ENCODE measurements at places on chromosomes 12 and 14.

DNA sequence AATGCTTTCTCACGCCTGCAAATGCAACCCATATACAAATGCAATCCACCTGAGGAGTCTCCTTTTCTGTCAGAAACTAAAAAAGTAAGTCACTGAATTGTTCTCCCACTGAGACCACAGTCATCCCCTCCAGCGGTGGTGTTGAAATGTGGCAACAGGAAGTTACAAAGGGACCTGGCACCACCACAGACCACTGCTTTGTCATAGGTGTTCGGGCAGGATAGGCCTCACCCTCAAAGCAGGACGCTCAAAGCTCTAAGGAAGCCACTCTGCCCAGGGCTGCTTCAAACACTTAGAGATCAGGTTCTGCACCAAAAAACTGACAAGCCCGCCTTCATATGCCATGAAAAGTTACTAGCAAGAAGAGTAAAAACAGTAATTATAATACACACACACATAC lies 11.3 kb downstream of the PHLDA1 start:
- DNase-seq: no peak

DNA sequence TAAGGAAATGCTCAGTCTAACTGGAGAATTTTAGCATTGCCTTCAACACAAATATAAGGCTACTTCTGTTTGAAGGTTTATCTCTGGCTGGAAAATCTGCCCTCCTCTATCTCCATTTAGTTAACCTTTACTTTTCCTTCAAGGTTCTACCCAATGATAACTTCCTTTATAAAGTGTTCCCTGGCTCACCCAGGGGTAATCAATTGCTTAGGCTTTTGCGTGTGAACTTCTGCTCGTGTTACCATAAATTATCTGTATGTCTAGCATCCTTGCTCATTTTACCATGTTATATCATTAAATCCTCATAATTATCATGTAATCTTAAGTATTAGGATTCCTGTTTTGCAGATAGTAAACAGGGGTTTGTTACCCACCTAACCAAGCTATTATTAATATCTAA lies 114.3 kb upstream of the FGD4 start:
- no peak for DNase-seq

DNA sequence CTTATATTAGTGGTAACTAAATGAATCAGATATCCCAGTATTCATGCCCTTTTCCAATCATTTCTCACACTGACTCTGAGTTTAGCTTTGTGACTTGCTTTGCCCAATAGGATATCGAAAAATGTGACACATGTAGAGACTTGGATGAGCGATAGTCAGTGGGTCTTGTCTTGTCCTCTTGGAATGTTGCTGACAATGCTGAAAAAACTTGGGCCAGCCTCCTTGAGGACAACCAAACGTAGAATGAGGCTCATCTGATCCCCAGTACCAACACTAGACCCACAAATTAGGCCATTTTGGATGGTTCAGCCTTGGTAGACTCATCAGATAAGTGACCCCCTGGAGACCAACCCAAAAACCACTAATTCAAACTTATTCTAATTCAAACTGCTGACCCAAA lies 351.0 kb downstream of the GRIN2B start:
- no peak for DNase-seq

DNA sequence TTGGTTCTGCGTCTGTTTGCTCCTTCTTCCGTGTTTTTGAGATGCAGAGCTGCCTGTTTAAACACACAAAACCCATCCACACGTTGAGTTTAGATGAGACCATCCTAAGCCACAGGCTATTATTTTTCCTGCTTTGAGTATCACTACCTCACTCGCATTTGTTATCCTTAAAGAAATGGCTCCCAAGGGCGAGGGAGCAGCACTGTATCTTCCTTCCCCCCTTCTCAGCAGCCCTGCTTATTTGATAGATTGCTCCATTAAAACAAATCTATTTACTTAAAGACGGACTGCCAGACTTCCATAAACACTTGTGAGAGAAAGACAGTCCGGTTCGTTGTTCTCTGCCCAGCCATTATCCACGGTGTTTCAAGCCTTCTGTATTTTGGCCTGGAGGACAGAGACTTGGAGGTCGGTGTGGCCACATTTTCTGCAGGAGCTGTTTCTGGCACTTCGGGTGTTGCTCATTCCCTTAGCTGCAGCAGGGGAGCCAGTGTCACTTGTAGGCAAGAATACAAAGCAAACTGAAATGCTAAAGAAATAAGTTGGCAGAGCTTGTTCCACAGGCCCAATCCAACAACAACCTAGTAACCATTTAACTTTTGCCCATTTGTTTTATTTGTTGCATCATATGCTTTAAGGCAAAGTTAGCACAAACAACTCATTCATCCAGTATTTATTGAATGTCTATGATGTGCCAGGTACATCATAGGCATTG lies 275.4 kb downstream of the TTC6 start:
- no peak for DNase-seq

- no peak for DNase-seq
Measured at GRCh38 chr12:112184056-112184887, 58.9 kb downstream of the TRAFD1 start.

GRCh38 chr12:24012528-24012927 lies 63.1 kb upstream of the SOX5 start:
- DNase-seq: no peak

- no peak for DNase-seq
Measured at GRCh38 chr14:104315169-104315568, 176.8 kb downstream of the KIF26A start.

GRCh38 chr14:103434868-103435442 lies 49.7 kb downstream of the MARK3 start:
- no peak for DNase-seq

- DNase-seq: peak; percentile 79
Measured at GRCh38 chr12:117441751-117442150, 80.3 kb upstream of the NOS1 start.

DNA sequence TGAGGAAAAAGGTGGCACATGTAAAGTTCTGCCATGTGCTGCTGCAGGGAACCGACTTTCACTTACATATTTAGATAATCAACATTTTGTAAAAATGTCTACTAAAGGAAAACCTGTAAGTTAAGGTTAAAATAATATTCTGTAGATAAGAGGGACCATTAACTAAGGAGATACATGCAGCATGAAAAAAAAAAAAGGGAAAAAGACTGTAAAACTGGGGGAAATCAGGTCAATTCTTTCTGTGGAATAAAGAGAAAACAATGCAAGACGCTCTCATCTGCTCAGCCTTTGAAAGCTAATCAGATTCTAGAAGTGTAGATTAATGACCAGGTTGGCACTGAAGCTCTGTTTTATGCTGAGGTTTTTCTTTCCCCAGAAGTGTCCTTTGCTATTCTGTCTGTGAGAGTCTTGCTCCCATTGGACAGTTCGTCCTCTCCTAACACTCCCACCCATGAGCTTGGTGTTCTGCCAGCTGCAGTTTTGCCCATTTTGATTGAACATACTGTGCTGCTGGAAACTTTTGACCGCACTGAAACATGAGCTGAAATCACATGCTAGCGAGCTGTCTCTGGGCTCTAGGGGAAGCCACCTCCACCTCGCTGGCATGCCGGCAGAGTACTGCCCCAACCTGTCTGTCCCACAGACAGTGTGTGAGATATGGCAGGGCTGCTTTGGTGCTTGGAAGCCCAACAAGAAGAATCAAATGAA lies 39.7 kb downstream of the PPTC7 start:
- DNase-seq: peak; percentile 42

DNA sequence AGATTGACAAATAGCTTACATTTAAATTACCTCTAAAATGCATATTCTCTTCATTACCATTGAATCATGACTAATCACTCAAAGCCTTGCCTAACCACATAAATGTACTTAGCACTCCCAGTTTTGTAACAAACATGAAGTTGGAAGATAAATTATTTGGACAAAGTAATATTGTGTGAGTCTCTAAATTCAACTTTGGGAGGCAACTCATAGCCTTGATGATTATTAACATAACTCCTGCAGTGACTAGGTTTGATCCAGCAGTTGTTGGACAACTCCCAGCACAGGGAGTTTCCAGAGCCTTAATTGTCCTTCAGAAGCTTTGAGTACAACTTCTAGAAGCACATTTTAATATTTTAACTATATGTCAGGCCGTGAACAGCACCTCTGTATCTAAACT lies 153.4 kb upstream of the PDZRN4 start:
- no peak for DNase-seq

DNA sequence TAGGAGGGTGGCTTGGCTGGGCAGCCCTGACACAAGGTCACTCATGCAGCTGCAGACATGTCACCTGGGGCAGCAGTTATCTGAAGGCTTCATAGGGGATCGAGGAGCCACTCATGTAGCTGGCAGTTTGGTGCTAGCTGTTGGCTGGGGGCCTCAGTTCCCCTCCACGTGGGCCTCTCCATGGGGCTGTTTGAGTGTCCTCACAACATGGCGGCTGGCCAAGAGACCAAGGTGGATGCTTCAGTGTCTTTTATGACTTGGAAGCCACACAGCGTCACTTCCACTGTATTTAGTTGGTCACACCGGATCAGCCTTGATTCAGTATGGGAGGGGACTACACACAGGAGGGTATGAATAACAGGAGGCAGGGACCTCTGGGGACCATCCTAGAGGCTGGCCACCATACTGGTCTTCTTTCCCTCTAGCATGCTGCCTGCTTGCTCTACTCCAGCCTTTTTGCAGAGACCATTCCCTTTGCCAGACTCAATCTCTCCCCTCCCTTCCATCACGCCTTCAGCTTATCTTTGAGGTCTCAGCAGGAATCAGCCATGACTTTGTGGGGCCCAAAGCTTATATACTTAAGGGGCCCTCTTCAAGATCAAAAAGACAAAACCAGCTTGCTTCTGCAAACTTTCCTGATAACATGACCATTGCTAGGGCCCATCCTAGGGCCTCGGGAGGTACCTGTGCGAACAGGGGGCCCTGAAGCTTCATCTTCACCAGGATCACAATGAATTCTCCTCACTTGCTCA lies 53.4 kb downstream of the RPH3A start:
- no peak for DNase-seq

- DNase-seq: no peak
Measured at GRCh38 chr14:35959835-35960234, 133.7 kb downstream of the BRMS1L start.

GRCh38 chr12:129675947-129676346 lies 227.9 kb downstream of the TMEM132D start:
- DNase-seq: no peak

- DNase-seq: no peak
Measured at GRCh38 chr14:68521557-68521901, 271.3 kb downstream of the ZFP36L1 start.

DNA sequence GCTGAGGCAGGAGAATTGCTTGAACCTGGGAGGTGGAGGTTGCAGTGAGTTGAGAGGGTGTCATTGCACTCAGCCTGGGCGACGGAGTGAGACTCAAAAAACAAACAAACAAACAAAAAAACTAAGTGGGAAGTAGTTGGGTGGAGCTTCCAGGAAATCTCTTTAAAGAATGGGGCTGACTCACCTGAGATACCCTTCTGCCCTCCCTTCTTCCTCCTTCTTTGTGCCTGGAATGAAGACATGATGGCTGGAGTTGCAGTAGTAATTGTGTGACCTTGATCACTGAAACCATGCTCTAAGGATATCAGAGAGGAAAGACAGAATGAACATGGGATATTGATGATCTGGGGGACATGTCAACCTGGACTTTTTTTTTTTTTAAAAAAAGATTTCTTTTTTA lies 87.6 kb upstream of the MED13L start:
- no peak for DNase-seq

GRCh38 chr14:91012045-91012444 lies 48.4 kb downstream of the RPS6KA5 start:
- DNase-seq: no peak

- DNase-seq: no peak
Measured at GRCh38 chr12:122869207-122869973, 26.5 kb downstream of the VPS37B start.

- no peak for DNase-seq
Measured at GRCh38 chr12:78028426-78028825, 197.7 kb downstream of the NAV3 start.

DNA sequence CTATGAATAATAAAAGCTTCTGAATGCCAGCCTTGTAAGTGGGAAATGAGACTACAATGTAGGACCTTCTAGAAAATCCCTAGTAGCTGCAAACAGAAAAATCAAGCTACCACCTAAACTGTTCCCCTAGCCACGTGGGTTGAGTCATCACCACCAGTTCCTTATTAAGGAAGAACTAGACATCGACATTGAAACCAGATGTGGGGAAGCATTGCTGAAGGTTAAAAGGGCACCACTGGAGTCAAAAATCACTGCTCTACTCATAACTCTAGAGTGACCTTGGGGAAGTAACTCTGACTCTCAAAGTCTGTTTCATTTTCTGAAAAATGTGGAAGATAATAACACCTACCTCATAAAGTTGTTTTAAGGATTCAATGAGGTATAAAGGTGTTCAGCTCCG lies 9.4 kb upstream of the CNIH1 start:
- DNase-seq: no peak

DNA sequence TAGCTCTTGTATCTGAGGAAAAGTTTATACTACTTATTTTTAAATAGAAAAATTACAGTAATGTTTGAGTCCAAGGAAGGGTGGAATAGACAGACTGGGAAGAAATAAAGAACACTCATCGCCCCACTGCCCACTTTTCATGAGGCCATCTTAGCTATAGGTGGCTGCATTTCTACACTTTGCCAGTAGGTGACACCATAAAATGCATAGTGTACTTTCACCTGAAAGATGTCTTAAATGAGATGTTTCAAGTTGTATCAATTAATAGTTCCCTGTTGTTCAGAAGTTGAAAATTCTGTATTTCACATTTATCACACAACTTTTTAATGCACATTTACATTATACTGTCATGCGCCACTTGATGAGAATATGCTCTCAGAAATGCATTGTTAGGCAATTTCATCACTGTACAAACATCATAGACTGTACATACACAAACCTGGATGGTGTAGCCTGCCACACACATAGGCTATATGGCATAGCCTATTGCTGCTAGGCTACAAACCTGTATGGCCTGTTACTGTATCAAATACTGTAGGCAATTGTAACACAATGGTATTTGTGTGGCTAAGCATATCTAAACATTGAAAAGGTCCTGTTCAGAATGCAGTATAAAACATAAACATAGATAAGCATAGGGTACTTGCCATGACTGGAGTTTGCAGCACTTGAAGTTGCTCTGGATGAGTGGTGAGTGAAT lies 27.6 kb downstream of the PMCH start:
- peak; percentile 5 for DNase-seq

- no peak for DNase-seq
Measured at GRCh38 chr14:28671425-28671824, 95.2 kb upstream of the FOXG1 start.

Measured in cerebellum (tissue), 4 donors.